ENCODE measurements at places on chromosomes 12 and 14.

- DNase-seq = peak; percentile 62
These were observed 44.7 kb upstream of the FBRSL1 start for GRCh38 chr12:132444957-132445883.

DNA sequence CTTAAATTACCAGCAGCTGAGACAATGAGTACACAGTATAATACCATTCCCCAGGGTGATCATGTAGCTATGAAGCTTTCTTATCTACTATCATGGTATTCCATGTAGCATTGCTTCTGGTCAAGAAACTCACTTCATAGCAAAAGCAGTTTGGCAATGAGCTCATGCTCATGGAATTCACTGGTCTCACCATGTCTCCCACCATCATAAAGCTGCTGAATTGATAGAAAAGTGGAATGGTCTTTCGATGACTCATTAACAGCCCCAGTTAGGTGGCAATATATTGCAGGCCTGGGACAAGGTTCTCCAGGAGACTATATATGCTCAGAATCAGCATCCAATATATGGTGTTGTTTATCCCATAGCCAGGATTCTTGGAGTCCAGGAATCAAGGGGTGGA, 553.7 kb downstream of the FOXG1 start:
- no peak for DNase-seq

DNA sequence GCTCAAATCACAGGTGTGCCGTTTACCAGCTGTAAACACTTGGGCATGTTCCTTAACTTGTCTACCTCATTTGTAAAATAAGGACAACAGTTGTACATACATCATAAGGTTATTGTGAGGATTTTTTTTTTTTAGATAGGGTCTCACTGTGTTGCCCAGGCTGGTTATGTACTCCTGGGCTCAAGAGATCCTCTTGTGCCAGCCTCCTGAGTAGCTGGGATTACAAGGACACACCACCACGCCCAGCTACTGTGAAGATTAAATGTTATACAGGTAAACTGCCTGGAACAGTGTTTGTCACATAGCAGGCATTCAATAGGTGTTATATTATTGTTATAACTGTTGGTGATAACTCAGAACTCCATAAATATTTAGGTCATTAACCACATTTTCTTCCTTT, 12.7 kb downstream of the TMED10 start:
- DNase-seq = no peak

DNA sequence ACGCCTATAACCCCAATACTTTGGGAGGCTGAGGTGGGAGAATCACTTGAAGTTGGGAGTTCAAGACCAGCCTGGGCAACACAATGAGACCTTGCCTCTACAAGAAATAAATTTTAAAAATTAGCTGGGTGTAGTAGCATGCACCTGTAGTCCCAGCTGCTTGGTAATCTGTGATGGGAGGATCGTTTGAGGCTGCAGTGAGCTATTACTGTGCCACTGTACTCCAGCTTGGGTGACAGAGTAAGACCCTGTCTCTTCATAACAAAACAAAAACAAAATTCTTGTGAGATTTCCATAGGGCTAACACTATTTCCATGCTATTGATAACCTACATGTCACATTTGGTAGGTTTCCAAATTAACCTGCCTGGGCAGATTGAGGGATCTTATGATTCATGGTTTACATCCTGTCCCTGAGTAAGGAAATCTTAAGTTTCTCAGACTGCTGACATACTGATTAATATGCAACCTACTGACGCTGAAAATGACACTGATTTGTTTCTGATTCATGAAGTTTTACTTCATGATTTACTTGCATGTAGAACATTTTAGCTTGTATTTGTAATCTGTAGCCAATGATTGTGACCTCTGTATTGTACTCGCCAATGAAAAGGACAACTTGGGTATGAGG, 15.9 kb downstream of the ATP6V1D start:
- no peak for DNase-seq

DNA sequence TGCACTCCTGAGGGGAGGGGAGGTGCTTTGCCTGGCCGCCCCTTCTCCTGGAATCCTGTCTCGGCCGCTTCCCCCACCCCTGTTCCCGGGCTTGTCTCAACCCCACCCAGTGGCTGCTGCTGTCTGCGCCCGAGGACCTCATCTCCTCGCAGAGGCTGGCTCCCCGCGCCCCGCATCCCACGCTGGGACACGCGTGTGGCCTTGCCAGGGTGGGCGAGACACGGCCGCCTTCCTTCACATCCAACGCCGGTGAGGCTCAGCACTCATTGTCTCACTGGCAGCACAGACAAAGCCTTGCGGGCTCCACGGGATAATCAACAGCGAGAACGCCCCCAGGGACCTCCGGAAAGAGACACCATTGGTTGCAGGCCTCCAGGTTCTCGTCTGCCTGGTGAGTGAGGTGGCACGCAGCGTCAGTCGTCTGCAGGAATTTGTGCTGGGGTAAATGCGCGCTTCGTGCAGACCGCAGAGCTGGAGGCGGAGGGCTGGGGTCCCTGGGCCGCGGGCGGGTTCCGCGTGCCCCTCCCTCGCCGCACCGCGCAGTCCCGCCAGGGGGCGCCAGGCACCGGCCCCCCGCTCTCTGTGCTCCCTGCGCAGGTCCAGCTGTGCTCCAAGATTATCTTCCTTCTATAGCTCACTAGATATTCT, 26.8 kb downstream of the CCDC177 start:
- DNase-seq = no peak

- DNase-seq = no peak
These were observed 10.7 kb upstream of the APOLD1 start for GRCh38 chr12:12774791-12775190.

GRCh38 chr12:87054226-87054625, 798.0 kb upstream of the MGAT4C start:
- no peak for DNase-seq

DNA sequence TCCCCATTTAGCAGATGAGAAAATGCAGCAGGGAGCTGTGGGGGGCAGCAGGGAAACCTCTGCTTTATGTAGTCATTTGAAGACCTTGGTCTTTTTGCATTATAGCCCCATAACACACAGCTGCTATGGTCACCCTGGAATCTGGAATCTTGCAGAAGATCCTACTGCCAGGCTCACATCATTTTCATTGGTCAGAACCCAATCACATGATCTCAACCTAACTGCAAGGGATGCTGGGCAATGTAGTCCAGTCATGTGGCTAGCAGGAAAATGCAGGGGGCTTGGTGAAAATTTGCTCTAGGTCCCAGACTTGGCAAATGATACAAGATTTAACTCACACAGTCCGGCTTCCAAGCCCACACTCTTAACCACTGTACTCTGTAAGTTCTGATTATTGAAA, 1028.7 kb downstream of the AACS start:
- no peak for DNase-seq

DNA sequence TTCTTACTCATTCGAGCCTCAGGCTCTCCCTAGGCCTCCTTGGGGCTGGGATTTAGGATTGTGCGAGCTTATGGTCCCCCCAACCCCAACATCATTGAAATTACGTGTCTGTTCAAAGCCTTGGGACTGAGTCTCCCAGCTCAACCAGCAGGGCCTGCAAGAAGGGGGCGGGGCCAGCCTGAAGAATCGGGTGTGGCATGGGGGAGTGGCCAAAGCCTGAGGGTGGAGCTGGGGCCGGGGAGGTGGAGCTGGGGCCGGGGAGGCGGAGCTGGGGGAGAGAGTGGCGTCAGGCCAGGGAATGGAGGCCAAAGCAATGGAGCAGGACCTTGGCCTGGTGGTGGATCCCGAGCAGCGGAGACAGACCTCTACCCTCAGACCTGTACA, 24.3 kb upstream of the HSPB8 start:
- DNase-seq = no peak

DNA sequence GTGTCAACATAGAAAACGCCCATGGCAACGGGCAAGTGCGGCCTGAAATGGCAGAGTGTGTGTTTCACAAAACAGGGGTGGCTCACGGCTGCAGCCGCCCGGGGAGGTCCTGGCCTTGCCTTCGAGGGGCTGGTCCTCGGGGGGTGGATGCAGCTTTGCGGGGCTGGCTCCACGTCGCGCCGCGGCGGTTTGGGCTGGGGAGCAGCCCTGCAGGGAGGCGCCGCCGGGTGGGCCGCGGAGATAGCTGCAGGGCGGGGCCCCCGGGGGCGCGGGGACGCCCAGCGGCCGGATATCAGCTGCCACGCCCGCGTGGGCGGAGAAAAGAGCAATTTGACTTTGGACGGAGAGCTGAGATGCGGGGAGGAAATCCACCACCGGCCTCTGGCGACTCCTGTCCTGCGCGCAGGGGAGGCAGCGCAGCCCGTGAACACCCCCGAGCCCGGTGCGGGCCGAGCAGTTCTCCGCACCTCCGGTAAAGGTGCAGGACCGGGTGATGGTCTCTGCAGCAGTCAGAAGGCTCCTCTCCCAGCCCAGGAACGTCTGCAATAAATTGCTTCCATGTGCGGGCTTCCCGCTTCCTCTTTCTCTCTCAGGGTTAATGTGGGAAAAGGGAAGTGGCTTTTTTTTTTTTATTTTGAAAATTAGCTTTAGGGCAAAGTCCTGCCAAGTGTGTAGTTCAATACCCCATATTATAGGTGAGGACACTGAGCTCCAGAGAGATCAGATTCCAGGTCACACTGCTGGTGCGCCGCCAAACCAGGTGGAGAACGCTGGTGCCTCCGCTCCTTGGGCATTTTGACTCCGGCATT, 110.5 kb downstream of the ARF6 start:
- no peak for DNase-seq

DNA sequence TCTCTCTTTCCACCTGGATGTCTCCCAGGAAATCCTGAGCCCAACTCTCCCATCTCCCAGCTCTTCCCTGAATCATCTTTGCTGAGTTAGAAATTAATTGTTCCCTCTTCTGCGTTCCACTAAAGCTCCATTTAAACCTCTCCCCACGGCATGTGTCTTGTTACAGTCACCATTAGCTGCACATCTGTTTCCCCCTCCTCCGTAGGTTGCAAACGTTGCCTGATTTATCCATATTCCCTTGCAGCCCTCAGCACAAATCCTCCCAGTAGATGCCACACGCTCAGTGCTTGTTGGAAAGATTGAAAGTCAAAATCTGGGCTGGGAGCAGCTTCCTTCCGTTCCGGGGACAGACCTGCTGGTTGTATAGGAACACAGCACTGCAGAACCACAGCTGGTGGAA, 90.4 kb downstream of the SLC24A4 start:
- DNase-seq = no peak

DNA sequence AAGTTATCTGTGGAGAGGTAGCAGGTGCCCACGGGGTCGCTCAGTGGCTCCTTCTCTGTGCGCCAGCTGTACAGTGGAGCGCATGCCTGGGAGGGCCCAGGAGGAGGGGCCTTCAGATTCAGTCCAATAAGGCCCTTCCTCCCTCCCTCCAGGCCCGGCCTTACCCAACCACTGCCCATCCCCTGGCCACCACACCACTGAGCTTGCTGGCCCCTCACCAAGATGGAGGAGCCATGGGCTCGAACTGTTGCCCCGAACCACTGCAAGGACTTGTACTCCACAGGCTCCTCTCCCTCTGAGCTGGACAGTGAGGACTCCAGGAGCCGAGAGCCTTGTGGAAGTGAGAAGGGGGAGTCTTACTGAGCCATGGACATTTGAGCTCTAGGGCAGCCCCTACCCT, 9.8 kb downstream of the ITGA5 start:
- DNase-seq = no peak

DNA sequence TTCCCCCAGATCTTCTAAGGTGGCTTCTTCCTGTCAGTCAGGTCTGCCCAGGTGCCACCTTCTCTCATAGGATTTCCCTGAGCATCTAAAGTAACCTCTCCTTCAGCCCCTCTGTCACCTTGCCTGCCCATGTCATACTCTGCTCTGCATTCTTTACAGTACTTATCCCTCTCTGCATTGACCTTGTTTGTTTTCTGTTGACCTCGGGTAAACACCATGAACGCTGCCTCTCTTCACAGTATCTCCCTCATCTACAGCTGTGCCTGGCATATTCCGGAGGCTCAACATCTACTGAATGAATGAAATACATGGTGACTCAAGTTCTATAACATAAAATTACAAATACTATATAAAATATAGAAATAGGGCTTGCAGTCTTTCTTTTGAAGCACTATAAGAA, 10.1 kb upstream of the PPM1A start:
- no peak for DNase-seq

- DNase-seq = no peak
These were observed 52.0 kb downstream of the KCNMB4 start for GRCh38 chr12:70418101-70418500.

DNA sequence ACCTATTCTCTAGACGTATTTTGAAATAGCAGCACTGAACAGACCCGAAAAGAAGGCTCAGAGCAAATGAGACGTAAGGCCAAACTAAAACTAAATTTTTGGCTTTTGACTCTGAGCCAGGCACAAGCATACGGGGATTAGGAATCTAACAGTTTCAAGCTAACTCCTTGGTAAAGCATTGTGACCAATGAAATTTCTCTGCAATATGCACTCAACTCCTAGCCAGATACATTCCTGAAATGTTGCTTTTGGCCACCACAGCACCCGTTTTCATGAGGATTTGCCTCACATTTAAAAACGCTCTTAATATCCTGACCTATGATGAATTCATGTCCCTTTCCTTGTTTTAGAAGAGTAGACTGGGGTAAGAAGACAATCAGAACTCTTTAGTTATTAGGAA, 53.1 kb upstream of the NPFF start:
- no peak for DNase-seq

GRCh38 chr12:106854723-106855122, 80.2 kb downstream of the RIC8B start:
- DNase-seq = no peak

- DNase-seq = no peak
These were observed 13.7 kb downstream of the ZBTB1 start for GRCh38 chr14:64518229-64518628.

GRCh38 chr12:90729736-90730135, 225.2 kb downstream of the CCER1 start:
- no peak for DNase-seq

DNA sequence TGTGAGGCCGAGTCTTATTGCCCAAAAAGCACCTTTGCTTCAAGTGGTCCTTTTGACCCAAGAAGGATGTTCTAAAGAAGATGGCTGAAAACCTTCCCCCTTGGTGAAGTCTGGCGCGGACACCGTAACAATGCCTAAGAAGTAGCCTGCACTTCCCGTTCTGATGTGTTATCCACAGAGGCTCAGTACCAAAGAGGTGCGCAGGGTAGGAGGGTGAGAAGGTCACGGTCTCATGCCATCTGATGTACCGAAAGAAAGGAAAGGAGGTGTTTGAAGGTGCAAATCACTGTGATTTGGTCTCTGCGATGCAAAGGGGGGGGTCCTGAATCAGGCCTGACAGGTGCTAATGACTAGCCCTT, 9.9 kb downstream of the PEBP1 start:
- DNase-seq = no peak

DNA sequence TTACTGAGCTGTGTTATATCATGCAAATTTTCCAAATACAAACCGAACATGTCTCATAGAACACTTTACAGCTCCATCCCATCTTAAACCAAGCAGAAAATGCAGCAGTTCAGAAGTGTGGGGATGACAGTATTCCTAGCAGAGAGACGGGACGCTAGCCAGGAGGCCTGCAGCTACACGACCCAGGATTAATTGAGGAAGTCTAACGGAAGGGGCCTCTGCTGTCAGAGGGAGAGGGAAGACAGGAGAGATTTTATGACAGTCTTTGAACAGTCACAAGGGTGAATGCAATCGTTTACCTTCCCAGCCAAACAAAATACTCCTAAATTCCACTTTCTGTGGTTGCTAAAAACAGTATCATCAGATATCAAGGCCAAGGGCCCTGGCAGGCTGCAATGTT, 261.9 kb downstream of the TMEM132D start:
- DNase-seq = no peak
